ENCODE measurements at places on chromosomes 7 and 10.

- no peak for DNase-seq
Measured at GRCh38 chr7:137203351-137203750, 140.2 kb downstream of the PTN start.

- DNase-seq: no peak
Measured at GRCh38 chr7:12056381-12056780, 154.7 kb upstream of the TMEM106B start.

- no peak for DNase-seq
Measured at GRCh38 chr10:63628526-63629362, 107.5 kb downstream of the REEP3 start.

GRCh38 chr7:690478-691360 lies 35.8 kb upstream of the DNAAF5 start:
- DNase-seq: no peak

GRCh38 chr7:132472463-132473120 lies 103.7 kb downstream of the PLXNA4 start:
- DNase-seq: no peak

DNA sequence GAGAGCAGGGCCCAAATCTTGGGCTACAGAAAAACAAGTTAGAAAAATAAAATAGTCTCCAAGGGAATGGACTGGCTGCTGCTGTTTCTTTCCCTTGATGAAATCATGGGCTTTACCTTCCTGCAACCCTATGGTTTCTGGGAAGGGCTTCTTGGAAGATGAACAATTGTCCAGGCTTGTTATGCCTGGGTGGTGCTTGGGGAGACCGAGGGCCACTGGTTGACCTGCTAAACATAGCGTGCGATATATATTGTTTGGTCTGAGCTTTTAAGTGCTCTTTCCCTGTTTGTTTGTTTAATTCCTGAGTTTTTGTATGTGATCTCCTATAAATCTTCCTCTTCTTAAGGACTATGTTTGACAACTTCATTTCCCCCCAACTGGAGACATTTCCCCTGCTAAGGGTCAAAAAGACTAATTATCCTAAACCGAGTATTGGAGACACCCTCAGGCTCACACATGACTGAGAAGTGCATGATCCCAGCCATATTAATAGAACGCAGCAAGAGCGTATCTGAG lies 37.9 kb downstream of the SLC25A28 start:
- no peak for DNase-seq

DNA sequence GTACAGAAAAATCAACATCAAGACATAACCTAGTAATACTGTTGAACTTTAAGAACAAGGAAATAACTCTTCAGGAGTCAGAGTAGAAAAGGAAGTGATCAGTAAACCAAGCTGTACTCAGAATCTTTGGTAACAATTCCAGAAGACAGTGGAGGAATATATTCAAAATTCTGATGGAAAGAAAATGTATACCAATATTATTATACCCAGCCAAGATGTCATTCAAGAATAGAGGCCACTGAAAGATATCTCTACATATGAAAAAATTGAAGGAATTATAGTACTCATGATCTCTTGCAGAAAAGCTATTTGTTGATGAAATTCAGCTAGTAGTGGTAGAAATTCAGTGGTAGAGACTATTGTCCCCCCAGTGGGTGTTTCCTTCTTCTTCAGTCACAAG lies 182.6 kb upstream of the ZMIZ1 start:
- no peak for DNase-seq

DNA sequence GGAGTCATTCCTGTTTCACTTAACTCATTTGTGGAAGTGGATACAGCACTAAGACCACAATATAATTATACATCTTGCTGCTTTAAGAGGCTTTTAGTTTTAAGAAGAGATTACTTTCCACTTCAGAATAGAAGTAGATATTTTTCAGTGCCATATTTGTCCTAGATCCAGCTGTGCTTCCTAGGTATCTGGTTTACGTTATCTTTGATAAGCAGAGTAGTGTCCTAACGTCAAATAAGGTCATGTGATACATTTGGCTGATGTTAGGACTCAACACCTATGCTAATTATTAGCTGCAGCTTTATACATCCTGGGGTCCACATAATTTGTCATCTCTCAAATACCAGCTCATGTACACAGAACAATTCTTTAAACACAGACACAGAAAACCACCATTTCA lies 196.2 kb upstream of the SMIM30 start:
- DNase-seq: no peak

DNA sequence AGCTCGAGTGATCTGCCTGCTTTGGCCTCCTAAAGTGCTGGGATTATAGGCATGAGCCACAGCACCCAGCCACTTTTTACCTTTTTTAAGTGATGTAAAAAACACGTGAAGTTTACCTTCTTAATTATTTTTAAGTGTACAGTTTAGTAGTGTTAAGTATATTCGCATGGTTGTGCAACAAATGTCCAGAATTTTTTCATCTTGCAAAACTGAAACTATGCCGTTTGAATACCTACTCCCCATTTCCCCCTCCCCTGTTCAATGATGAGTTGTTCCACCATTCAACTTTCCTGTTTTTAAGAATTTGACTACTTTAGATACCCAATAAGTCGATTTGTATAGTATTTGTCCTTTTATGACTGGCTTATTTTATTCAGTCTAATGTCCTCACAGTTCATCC lies 10.9 kb downstream of the NRBF2 start:
- DNase-seq: no peak

- no peak for DNase-seq
Measured at GRCh38 chr7:105219771-105220160, 169.0 kb downstream of the SRPK2 start.

GRCh38 chr10:63446716-63447440 lies 18.9 kb downstream of the JMJD1C start:
- no peak for DNase-seq

- no peak for DNase-seq
Measured at GRCh38 chr7:90931986-90932916, 332.0 kb upstream of the FZD1 start.

DNA sequence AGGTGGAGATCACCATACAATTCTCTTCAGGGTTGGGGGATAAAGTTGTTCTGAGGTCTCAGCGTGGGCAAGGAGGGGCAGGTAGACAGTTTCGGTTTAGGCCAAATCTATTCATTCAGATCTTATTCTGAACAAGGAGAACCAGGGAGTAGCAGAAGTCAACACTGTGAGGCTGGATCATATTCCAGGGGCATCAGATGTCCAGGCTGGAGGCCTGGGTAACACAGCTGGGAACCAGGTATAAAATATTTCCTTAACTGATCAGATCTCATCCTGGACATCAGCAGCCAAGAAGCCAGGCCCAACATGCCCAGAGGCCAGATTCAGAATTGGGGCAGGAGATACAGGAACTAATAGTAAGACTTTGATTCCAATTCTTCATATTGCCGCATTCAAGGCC lies 19.2 kb upstream of the FLNC start:
- DNase-seq: no peak

GRCh38 chr10:128530301-128530700 lies 404.1 kb upstream of the MKI67 start:
- no peak for DNase-seq

- DNase-seq: no peak
Measured at GRCh38 chr10:97590082-97590747, 694 bp downstream of the C10orf62 start.

- no peak for DNase-seq
Measured at GRCh38 chr7:101179117-101179516, 976 bp downstream of the NAT16 start.

DNA sequence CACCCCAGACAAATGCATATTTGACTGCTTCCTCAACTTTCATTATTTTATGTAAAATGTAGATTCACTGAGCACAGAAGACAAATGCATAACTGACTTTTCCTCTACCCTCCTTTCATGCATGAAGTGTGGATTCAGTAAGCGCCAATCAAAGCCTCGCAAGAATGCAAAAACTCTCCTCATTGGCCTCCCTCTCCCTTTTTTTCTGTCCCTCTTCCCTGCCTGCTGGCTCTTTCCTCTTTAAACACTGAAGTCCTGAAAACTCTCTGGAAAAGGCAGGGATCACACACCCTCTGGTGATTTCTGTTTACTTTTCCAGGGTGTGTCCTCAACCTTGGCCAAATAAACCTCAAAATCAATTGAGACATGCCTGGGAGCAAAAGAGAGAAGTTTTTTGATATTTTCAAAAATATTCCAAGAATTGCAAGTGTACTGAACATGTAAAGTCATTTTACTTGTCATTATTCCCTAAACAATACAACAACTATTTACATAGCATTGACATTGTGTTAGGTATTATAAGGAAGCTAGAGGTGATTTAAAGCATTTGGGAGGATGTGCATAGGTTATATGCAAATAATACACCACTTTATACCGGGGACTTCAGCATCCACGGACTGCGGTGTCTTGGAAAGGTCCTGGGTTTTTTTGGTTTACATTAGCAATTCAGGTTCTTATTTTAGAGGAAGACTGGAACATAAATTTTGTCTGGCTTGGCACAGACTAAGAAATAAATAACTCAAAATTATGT lies 71.4 kb downstream of the SEC61G start:
- no peak for DNase-seq

GRCh38 chr7:698515-699475 lies 27.7 kb upstream of the DNAAF5 start:
- no peak for DNase-seq

DNA sequence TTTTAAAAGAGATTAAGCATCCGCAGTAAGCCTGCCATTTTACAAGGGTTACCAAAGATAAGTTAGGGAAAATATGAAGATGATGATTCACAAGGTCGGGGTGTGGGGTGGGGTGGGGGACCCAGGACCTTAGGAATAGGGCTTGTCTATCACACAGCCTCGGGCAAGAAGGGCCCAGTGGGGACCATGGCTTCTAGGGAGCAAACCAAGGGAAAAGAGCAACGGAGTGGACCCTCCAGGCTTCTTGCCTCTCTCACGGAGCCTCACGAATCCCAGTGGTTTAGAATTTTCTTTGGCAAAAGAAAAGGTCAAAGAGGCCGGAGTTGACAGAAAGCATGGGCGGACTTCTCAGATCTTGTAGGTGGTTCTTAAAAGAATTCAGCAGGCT lies 1.3 kb downstream of the PRKCQ start:
- DNase-seq: no peak

- DNase-seq: no peak
Measured at GRCh38 chr10:33478675-33479125, 144.2 kb upstream of the NRP1 start.

DNA sequence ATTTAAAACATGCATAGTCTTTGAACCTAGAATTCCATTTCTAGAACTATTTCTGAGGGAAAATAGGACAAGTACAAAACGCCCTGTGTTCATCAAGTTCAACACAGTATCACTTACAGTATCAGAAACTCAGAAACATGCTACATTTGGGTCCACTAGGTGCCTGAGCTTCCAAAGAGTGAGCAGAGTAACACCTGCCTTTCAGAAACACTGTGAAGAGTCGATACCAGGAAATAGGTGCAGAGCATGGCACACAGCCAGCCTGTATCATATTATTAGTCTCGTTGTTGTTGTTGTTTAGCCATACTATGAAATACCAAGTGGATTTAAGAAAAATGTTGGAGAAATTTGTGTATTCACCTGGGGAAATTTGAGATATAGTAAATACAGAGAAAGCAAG lies 392.1 kb upstream of the MGMT start:
- DNase-seq: no peak

DNA sequence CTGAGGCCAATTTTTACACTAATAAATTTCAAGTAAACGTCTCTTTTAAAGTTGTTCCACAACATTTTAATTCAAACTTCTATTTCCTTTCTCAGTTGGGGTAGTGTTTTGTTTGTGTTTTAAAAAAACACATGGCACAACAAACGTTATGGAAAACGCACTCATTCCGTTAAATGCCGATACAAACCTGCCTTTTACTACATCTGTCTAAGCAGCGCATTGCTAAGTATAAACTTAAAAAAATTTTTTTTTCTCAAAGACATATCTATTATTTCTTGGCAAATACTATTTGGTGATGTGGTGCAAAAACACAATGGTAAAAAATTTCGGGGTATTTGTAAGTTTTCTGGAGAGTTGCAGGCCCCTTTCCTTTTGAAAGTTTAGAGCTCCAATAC lies 1.4 kb downstream of the SKIDA1 start:
- no peak for DNase-seq

DNA sequence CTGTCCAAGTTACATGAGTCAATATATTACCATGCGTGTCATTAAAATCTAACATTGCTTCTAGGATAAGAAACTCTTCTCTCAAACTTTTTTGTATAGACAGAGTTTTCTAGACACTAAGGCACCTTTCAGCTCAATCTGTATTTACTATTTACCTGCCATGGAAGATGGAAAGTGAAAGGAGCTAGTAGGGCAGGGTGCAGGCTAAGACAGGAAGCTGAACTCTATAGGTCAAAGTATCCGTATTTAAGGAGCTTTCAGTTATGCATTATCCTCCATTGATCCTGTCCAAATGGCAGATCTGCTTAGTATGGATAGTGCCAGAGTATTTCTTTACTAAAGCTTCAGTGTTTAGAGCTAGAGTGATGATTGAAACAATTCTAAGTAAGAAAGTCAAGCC lies 612.8 kb downstream of the IPMK start:
- no peak for DNase-seq

- no peak for DNase-seq
Measured at GRCh38 chr10:101614663-101615524, 26.8 kb downstream of the DPCD start.

DNA sequence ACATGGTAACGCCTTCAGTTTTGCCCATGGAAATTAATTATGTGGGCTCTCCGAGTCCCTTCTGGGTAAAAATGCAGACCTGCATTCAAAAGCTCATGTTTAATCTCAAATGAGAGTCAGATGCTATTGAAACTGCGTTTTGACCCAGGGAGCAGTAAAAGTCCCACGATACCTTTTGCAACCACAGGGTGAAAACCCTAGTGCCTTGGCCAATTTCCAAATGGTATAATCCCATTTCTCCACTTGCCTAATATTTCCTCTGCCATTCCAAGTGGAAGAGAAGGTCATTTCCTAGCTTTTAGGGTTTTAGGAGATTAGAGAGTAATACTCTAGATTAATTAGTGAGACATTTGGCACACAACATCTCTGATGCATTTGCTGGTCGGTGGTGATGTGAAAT lies 132.5 kb downstream of the NRP1 start:
- no peak for DNase-seq

- DNase-seq: no peak
Measured at GRCh38 chr10:92222603-92223262, 68.1 kb downstream of the CPEB3 start.

DNA sequence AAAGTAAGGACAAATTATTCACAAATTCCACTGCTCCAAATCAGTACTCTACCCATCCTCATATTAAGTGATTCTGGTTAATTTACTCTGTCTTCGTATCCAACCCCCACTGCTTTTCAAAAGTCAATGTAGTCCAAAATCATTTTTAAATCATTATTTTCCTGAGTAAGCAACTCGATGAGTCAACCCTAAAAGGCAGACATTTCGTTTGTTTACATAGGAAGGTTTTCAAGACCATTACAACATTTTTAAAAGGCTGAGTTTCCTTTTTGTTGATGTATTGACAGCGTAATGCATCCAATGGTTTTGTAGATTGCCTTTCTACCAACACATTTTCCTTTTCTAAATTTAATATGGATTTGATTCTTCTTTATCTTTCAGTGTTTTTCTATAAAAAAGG lies 523.0 kb upstream of the ANKRD30A start:
- DNase-seq: no peak

- DNase-seq: peak; percentile 41
Measured at GRCh38 chr7:29564496-29565223, 1.0 kb downstream of the PRR15 start.

Data from progenitor cell of endocrine pancreas (in vitro differentiated cells).